Stimulated activated CD4-positive, alpha-beta T cell treated with anti-CD3 and anti-CD28 coated beads, Interleukin-12 subunit alpha, Interleukin-12 subunit beta, amount 100 ng/mL, for 48 hours (primary cell): ENCODE measurements at places on chromosomes 4 and X.

DNA sequence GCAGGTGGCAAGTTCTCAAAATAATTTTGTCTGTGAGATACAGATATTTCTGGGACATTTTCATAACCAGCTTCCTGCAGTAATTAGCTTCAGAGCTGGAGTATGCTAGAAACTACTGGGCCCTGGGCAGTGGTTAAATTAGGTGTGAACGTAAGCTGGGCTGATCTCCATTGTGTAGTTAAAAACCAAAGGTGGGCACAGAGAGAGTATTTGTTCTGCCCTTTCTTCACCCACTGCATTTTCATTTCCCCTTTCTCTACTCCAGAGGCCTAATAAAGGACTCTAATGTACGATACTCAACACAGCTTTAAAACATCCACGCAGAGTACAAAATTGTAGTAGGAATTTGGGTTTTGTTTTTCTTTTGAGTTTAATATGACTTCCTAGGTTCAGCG, 252.7 kb downstream of the SPRY1 start:
- DNase-seq = no peak

DNA sequence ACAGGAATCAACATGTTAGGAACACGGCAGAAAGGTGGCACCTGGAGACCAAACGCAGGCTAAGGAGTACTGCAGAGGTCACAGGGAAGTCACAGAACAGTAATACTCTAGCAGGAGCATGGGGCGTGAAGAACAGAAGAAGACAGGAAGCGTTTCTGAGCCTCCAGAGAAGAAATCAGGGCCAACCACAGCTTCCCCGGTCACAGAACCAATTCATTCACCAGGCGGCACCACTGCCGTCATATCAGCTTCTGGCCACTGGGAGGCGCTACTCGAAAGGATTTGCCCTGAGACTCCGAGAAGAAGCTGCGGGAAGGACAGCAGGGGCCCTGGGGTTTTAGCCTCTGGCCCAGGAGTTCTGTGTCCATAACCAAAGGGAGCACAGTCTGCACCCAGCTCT, 78.0 kb upstream of the DRD5 start:
- DNase-seq = peak; percentile 59

DNA sequence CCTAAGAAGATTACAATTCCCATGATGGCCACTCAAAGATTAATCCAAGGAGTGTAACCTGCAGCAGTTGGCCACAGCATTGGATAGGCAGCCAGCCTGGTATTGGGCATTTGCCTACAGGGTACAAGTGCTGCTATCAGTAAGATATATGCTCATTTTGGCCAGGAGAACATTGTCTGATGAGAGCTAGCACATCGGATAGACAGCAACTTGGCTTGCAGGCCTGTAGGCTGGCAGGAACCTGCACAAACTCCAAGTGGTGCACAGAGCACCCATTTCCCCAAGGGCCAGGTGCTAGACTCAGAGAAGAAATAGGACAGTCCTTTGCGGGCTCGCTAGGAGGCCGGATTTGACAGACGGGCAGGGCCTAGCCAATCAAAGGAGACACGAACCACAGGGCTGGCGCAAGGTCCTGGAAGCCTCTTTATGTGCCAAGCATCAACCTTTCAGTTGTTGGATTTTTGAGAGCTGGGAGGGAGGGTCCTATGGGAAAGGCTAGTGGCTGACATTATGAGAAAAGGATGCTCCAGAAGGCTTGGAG, 11.7 kb upstream of the AP1AR start:
- no peak for DNase-seq

DNA sequence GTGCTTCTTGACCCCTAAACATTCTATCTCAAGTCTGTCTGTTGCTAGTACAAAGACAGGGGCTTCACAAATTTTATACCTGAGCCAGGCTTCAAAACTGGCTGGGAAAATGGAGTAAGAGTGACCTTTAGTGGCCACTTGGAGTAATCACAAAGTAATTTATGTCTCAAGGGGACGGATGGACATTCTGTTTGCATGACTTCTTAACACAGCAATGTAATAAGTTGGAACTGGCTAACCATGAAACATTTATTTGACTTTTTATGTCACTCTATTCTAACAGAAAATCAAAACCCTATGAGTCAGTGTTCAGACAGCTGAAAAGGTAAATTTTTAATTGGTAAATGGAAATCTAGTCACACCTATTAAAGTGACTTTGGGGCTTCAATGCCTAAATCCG, 600.6 kb downstream of the ANKRD50 start:
- DNase-seq = no peak

DNA sequence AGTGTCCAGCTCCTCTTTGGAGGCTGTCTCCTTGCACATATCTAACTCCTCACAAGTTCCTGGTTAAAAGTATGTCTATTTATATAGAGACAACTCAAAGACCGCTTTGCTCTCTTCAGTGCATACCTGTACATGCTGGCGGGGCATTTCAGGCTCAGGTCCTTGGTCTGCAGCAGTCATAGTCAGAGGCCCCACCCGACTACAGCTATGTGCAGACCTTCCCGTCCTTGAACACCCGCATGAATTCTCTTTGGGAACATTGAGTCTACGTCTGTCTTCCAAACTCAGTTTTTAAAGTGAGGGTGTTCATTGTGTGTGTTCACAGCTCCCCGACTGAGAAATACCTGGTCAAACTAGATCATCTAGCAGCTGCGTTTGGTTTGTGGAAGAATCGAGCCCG, 4.2 kb downstream of the BCOR start:
- DNase-seq = no peak

- no peak for DNase-seq
Measured at GRCh38 chr4:87100168-87100567, 120.2 kb downstream of the KLHL8 start.

DNA sequence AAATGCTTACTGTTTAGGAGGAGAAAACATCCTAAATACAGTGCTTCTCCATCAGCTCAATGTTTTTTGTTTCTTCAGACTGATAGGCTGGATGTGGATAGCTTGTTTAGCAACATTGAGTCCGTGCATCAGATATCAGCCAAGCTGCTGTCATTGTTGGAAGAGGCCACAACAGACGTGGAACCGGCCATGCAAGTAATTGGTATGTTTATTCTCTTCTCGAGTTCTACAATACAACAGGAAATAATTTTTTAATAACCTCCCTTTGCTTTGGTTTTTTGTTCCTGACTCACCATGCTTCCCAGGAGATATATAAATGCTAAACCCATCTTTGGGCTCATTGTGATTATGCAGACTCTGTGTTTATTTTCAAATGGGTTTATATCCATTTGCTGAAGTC, 60.9 kb downstream of the ARHGEF38 start:
- DNase-seq = no peak

DNA sequence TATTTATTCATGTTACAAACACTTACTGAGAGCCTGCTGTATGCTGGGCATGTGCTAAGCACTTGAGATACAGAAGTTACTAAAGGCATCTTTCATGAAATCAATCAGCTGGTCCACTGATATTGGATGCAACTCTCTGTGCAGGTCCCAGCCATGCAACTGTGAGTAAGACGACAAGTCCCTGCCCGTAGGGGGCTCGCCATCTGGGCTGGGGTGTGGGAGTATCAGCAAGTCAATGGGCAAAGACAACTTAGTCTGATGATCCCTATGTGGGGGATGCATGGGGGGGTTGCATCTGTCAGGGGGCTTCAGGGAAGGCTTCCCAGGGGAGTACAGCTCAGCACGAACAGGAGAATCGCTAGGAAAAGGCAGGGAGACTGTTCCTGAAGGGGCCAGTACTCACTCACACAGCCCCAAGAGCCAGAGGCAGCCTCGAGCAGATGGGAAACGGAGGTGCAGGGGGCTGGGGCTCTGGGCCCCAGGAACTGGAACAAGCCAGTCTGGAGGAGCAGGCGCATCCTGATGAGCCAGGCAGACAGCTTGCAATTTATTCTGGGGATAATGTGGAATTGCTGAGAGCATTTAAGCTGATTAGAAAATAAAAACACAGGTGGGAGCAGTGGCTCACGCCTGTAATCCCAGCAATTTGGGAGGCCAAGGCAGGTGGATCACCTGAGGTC, 40.2 kb downstream of the CRMP1 start:
- no peak for DNase-seq

DNA sequence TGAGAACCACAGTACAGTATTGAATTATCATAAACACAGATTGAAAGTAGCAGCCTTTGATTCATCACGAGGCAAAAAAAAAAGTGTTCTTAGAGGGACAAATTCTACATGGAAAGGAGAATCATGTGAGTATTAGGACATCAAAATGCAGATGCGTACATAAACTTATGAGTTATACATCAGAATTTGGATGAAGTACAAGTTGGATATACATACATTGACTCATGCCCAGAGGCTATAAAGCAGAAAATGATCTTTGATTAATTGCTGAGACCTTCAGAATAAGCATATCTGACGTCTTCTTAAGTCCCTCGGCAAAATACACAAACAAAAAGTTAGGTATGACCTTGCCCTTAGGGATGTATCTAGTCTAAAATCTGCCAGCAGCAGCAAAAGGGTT, 206.4 kb downstream of the LDB2 start:
- DNase-seq = no peak

DNA sequence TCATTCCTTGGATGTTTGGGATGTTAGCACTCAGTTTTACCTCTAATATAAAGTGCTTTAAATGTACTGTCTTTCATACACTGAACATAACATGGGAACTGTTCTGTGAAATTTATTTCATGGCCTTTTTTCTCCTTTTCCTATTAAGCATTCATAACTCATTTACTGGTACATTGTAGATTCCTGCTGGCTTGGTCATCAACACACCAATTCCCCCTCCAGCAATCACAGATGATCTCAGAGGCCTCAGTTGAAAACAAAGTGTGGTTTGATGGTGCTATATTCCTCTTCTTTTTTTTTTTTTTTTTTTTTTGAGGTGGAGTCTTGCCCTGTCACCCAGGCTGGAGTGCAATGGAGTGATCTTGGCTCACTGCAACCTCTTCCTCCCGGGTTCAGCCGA, 61.9 kb upstream of the FAM47B start:
- DNase-seq = no peak

DNA sequence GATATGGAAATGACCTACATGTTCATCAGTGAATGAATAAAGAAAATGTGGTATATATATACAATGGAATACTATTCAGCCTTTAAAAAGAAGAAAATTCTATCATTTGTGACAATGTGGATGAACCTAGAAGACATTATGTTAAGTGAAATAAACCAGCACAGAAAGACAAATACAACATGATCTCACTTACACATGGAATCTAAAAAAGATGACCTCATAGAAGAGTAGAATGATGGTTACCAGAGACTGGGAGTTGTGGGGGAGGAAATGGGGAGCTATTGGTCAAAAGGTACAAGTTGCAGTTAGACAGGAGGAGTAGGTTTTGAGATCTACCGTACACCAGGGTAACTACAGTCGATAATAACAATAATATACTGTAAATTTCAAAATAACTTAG, 51.5 kb downstream of the WNK3 start:
- DNase-seq = no peak

GRCh38 chrX:24117258-24117657, 32.3 kb upstream of the ZFX start:
- no peak for DNase-seq
